IPS DF 19.7 (cell line): ENCODE measurements at places on chromosomes 6 and 20.

DNA sequence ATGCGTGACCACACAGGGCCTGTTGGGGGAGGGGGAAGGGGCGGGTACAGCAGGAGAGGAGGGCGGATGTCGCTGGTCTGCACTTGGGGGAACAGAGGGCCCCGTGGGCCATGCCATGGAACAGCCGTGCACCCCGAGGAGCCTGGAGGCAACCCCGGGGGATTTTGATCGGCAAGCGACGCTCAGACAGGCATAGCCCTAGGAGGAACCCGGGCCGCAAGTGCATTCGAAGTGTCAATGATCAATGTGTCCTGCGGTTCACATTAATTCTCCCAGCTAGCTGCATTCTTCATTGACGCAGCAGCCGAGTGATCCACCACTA is 772.8 kb upstream of the DEFB115 start:
- DNase-seq = no peak

- no peak for DNase-seq
Observed at GRCh38 chr6:37039958-37040357, 34.5 kb downstream of the FGD2 start.

- no peak for DNase-seq
Observed at GRCh38 chr6:5466281-5467136, 205.2 kb downstream of the FARS2 start.

DNA sequence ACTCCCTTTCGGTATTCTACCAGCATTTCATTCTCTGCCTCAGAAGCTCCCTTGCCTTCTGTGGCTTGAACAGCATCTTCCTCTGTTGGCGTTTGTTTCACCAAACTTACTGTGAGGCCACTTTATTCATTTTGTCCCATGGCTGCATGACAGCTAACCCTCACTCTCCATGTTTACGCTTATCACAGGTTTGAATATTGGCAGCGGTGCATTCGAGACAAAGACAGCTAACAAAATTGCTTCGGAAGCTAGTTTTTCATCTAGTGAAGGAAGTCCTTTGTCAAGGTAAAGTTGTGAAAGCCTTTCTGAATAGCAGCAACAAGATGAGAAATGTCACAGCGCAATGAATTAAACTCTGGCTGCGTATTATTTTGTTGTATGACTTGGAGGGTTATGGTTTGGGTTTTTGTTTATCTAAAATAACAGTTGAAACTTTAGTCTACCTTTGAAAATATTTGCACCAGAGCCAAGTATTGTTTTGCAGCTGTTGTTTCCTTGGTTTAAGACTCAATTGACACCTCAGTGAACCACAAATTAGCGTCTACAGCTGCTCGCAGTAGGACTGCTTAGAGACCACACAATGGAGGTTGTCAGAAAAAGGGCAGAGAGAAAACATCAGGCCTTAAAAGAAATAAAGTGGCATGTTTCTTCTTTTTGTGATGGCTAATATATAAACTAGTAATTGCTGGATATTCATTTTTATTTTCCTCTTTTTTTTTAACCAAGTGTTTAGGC is 70.4 kb upstream of the XRN2 start:
- no peak for DNase-seq

GRCh38 chr20:14331646-14332045 is 5.8 kb downstream of the FLRT3 start:
- DNase-seq = no peak

- DNase-seq = no peak
Observed at GRCh38 chr6:112923940-112924587, 576.9 kb downstream of the RFPL4B start.
